Suppressor macrophage treated with lipopolysaccharide for 4 hours (primary cell): ENCODE measurements at places on chromosomes 1 and 21.

DNA sequence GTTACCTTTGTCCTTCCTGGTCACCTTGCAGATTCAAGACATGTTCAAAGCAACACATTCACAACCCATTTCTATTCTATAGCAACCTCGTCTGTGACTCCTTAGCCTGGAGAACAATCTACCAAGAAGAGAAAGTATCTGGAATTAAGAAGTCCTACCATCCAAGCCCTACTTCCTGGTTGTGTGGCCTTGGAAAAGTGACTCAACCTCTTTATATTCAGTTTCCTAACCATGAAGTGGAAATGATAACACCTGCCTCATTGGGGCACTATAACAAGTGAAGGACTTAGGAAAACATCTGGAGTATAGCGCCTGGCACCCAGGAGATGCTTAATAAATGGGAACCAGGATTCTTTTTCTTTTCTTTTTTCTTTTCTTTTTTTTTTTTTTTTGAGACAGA lies 36.5 kb upstream of the SRRM1 start:
- DNase-seq: no peak

DNA sequence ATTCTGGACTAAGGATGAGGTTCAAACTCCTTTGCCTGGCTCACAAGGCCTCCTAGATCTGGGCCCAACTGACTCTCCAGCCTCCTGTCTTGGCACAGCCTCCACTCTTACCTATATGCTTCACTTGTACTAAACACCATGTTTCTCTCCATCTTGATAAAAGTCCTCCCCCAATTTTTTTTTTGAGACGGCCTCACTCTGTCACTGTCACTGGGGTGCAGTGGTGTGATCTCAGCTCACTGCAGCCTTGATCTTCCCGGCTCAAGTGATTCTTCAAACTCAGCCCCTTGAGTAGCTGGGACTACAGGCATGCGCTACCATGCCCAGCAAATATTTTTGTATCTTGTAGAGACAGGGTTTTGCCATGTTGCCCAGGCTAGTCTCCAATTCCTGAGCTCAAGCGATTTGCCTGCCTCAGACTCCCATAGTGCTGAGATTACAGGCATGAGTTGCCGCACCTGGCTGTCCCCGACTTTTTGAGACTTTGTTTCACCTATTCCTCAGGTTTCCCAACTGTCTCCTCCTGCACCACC lies 39.7 kb downstream of the CD34 start:
- DNase-seq: no peak

- peak; percentile 90 for DNase-seq
These were observed 7.6 kb downstream of the ATP1A1 start for GRCh38 chr1:116380499-116381242.

- peak; percentile 54 for DNase-seq
These were observed 7.0 kb upstream of the TRIM45 start for GRCh38 chr1:117128323-117129079.

DNA sequence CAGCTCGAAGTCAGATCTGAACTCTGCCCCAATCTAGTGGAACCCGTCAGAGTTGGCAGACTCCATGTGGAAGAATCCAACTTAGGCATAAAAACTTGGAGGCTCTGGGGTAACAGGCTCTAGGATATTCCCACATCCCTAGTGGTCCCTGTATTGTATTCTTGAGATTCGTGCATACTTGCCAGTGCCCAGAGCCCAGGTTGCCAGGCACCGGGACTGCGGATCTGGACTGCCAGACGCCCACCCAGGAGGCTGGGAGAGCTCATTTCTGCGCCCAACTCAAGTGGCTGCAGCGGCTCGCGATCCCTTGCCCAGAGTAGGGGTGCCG lies 1.1 kb downstream of the GRIK1 start:
- no peak for DNase-seq

DNA sequence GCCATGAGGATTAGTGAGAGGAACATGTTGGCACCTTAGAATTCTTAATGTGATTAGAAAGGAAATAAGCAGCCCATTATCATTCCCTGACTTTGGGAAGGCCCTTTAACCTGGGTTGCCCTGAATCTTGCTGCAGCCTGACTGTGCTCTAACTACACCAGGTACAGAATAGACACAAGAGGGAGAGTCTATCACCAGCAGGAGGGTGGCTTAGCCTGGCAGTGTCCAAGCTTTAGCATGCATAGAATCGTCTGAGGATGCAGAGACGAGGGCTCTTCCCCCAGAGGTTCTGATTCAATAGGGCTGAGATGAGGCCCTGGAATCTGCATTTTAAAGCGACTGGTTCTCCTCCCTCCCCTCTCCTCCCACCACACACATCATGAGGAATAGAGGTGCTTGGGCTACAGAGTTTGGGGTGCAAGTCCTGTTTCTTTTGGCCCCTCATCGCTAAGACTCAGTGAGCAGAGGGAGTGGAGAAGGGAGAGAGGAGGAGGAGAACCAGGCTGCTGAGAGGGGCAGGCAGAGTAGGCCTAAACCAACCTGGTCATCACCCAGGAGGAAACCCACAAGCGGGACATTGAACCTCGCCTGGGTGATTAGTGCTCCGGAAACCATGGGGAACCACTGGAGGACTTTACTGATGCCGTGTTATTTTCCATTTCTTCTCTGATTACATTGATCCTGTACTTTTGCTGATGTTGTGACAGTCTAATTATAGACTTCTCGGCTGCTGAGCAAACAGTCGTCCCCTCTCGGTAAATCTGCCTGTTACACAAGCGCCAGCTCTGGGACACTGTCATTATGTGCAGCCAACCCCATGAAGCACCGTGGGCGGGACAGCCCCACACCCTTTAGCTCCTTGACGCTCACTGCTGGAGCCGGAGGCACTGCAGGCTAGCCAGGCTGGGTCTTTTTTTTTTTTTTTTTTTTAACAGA lies 6.3 kb upstream of the TENT5C start:
- DNase-seq: no peak

- DNase-seq: peak; percentile 24
These were observed at the start of gene B3GALT2 for GRCh38 chr1:193185901-193186731. B3GALT2 (minus strand) TSS chr1:193186613; CDS start chr1:193181562, 5,051 bp downstream.

- DNase-seq: no peak
These were observed 7.5 kb downstream of the SRSF11 start for GRCh38 chr1:70228670-70229069.

- no peak for DNase-seq
These were observed 27.8 kb upstream of the SLC19A1 start for GRCh38 chr21:45570071-45570470.

- DNase-seq: no peak
These were observed 393.9 kb downstream of the PLPP3 start for GRCh38 chr1:56185493-56185892.

DNA sequence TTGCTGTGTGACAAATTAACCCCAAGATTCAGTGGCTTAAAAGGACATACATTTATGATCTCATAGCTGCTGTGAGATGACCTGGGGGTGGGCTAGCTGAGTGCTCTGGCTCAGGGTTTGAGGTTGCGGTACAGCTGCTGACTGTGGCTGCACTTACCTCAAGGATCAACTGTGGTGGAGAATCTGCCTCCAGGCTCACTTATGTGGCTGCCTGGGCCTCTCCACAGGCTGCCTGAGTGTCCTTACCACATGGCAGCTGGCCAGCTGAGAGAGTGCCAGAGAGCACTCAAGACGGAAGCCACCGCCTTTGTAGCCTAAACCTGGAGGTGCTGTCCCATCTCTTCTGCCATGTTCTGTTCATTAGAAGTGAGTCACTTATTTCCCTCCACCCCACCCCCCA lies 5.7 kb downstream of the LRRC71 start:
- DNase-seq: peak; percentile 42

GRCh38 chr1:204073837-204074273 lies 940 bp downstream of the SOX13 start:
- no peak for DNase-seq

- no peak for DNase-seq
These were observed 24.0 kb downstream of the CDK18 start for GRCh38 chr1:205528446-205528886.

DNA sequence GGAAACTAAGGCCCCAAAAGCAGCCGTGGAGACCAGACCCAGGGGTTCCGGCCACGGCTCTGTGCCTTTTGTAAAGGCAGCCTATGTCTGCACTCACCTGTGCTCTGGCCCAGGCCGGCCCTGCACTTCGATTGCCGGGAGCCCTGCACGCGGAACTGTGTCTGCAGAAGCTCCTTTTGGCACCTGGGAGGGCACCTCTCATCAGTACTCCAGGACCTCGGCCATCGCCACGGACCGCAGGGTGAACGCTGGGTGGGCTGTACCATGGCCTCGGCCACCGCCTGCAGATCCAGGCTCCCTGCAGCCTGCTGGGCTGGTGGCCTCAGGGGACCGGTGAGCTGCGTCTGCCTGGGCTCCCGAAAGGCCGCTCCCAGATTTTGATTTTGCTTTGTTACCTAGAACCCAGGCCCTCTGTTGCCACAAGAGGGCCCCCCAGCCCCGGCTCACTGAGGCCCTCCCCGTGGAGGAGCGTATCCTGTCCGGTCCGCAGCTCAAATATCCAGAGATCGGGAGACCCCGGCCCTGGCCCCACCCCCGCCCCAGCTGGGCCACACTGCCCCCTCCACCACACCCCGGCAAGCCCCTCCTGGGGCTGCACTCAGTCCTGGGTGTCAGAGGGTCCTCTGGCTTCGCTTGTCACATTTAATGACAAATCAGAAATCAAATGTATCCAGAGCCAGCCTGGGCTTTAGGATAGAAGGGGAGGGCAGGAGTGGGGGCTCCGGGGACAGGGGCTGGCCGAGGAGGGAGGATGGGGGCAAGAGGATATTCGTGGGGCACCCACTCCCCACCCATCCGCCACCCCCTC lies 60.2 kb upstream of the PDE9A start:
- peak; percentile 65 for DNase-seq

- DNase-seq: no peak
These were observed 20.4 kb downstream of the AIM2 start for GRCh38 chr1:159056069-159056698.

DNA sequence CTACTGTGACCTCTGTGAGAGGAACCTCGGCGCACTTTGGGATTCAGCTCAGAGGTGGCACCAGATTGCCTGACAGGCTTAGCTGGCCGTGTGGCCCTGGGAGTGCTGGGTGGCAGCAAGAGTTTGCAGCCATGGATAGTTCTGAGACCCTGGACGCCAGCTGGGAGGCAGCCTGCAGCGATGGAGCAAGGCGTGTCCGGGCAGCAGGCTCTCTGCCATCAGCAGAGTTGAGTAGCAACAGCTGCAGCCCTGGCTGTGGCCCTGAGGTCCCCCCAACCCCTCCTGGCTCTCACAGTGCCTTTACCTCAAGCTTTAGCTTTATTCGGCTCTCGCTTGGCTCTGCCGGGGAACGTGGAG lies 67.5 kb downstream of the DISC1 start:
- no peak for DNase-seq

DNA sequence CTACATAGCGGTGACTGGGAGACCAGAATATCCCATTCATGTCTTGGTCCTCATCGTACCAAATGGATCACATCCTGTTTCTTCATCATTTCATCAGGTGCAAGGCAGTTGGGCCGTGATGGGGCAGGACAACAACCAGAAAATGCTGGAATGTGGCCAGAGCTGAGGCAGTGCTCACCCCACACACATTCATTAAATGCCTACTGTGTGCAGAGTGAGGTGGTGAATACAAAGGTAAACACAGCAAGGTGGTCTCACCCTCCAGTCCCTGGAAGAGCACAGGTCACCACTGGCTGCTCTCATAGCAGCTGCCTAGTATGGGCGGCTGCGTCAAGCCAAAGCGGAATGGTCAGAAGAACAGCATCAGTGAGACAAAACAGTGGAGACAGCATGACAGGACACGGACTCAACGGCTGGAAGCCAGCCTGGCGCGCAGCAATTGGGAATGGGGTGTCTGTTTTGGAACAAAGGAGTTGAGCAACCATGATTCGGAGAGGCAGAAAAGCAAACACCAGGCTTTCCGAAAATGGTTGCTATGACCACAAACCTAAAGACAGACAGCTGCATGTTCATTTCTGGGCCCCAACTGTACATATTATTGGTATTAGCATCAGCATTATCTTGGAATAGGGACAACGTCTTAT lies 5.6 kb upstream of the ADAMTSL4 start:
- no peak for DNase-seq

- DNase-seq: no peak
These were observed 171.9 kb downstream of the C1orf21 start for GRCh38 chr1:184558691-184559090.

DNA sequence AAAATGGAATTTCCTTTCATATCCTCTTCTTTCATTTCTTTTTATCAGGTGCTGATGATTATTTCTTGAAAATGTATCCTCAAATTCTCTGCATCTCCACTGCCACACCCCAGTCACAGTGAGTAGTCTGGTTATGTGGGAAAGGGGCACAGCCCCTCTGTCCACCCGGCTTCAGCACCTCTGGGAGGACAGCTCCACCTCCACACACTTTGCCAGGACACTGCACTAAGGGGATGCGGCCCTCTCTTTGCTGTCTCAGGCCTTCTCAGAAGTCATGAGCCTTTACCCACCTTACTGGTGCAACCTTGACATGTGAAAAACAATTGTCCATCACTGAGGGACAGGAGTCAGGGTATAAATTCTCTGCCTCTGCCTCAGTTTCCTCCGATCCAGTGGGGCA lies 433.1 kb downstream of the PCP4 start:
- DNase-seq: no peak

DNA sequence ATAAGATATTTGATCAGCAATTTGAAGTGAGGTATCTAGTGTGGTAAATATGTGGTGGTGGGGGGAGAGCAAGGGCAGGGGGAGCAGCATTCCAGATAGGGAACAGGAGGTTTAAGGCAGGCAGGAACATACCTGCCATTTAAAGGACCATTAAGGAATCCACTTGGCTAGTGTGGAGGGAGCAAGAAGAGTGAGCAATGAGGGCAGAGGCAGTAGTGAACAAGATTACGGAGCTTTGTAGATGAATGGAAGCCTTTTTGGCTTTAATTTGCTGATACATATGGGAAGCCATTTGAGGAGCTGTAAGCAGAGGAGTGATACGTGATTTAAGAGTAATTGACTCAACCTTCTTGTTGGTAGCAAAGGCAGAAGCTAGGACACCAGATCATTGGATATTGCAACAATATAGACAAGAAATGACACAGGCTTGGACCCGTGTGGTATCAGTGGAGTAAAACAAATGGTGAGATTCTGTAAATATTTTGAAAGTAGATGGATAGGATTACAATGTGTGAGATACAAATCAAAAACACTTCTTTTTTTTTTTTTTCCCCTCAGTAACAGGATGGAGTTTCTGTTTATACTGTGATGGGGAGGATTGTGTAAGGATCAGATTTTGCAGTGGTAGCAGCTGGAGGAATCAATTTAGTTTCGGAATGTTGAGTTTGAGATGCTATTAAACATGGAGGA lies 73.8 kb upstream of the B3GALT2 start:
- no peak for DNase-seq

DNA sequence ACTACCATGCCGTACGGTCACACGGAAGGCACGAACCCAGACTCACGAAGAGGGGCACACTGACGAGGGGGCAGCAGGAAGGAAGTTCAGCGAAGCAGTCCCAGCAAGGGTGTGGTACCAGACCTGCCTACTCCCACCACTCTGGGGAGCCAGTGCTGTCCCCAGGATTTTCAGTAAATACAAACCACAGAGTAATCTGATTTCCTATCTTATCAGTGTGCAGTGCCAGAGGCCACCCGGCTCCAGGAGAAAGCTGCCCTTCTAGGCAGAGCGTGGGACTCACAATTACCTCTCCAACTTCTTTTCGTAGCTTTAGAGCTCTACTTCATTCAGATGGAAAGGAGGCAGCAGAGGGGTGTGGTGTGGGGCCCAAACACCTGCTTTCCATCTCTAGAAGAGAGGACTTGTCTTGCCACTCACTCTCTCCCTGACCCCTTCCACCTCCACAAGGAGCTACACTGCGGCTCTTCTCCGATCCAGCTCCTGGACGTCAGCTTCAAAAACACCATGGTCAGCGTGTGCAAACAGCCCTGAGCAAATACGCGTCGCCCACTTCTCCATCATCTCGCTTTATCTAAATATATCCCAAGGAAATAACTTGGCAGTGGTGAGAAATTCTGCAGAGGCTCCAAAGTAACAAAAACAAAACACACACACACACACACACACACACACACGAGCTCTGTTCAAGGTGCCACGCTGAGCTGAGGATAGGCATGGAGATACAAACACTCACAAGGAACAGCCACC lies 98.5 kb downstream of the MRPL37 start:
- no peak for DNase-seq
